ENCODE measurements at places on chromosomes 6 and 20. TPM values are rescaled to one million over a fixed set of nuclear protein-coding genes. Genes with fewer than 3 reads are reported as not detected.

TP53INP2 gene
- polyA plus RNA-seq = 10.6 TPM

ASIP gene
- polyA plus RNA-seq = 3.3 TPM

GRCh38 chr20:45957021-45957941, 14.7 kb downstream of the ZNF335 start:
- no peak for DNase-seq

DNA sequence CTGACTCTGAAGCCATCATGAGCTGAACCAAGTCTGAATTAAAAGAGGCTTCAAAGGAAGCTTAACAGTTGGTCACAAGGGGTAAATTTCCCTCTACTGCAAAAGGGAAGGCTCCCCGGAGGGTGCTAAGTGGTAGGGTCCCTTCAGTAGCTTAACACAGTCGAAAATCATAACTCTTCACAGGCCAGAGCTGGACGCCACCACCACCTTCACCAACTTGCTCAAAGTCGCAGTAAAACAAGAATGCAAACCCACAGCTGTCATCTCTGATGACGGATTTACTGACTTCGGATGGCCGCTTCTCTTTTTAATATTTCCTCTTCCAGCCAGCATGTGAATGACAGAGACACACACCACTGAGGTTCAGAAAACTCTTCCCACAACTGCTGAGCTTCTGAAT, 144.7 kb upstream of the FBXL4 start:
- no peak for DNase-seq

DEFB132 gene
- polyA plus RNA-seq = not detected

- no peak for DNase-seq
These were observed 15.0 kb downstream of the PREX1 start for GRCh38 chr20:48812600-48813445.

DNA sequence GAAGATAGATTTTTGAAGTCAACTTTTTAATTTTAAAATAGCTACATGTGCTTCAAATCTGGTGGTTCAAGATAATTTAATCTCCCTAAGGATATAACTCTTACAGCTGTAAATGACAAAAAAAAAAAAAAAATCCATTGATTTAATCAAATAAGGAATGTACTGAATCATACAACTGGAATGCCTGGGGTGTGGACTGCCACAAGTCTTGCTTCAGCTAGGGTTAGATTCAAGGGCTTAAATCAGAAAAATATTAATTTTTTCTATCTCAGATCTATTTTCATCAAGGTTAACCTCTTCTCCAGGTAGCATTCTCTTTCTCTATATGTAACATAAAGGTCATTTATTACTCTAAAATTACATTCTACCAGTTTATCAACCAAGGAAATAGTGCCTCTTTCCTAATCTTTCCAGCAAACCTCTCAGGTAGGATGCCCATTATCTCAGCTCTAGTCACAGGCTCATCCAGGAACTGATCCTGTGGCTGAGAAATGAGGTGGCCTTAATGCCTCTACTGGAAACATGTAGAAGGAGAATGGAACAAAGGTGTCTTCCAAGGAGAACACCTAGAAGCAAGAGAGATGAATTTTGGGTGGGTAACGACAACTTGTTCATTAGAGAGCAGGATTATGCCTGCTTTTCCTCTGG, 466.9 kb downstream of the CBLN4 start:
- no peak for DNase-seq

- DNase-seq = no peak
These were observed 11.5 kb downstream of the TREML4 start for GRCh38 chr6:41239467-41240159.

DNA sequence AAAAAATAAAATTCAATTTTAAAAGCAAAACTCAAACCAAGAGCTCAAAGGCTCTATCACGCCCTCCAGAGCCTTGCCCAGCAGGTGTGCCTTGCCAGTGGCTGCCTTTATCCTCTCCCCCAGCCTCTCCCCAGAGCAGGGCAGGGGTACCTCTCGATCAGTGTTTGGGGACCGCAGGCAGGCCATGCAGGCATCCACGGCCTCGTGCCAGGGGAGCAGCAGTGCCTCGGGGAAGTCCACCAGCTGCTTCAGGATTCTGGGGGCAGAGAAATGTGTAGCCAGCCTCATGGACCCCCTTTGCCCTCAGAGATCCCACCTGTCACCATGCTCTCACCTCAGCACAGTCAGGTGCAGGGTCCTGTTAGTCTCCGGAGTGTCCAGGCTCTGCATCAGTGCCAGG, 5.7 kb downstream of the CUL7 start:
- DNase-seq = no peak

ENPP5 gene
- polyA plus RNA-seq = 6.7 TPM

HSP90AB1 gene
- 422 TPM for polyA plus RNA-seq

DNA sequence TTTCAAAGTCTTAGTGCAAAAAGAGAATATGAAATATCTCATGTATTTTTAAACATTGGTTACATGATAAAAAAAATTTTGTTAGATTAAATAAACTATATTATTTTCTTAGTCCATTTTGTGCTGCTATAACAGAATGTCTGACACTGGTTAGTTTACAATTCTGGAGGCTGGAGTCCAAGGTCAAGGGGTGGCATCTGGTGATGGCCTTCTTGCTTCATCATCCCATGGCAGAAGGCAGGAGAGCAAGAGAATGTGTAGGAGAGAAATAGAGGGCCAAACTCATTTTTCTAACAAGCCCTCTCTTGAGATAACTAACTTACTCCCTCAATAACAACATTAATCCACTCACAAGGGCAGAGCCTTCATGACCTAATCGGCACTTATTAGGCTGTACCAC, 11.5 kb upstream of the MCUR1 start:
- DNase-seq = no peak

FRK gene
- polyA plus RNA-seq = 2.7 TPM

GRCh38 chr6:39328066-39328465, 5.6 kb upstream of the KCNK16 start:
- DNase-seq = no peak

GRCh38 chr6:160882006-160882405, 109.6 kb upstream of the MAP3K4 start:
- no peak for DNase-seq

DNA sequence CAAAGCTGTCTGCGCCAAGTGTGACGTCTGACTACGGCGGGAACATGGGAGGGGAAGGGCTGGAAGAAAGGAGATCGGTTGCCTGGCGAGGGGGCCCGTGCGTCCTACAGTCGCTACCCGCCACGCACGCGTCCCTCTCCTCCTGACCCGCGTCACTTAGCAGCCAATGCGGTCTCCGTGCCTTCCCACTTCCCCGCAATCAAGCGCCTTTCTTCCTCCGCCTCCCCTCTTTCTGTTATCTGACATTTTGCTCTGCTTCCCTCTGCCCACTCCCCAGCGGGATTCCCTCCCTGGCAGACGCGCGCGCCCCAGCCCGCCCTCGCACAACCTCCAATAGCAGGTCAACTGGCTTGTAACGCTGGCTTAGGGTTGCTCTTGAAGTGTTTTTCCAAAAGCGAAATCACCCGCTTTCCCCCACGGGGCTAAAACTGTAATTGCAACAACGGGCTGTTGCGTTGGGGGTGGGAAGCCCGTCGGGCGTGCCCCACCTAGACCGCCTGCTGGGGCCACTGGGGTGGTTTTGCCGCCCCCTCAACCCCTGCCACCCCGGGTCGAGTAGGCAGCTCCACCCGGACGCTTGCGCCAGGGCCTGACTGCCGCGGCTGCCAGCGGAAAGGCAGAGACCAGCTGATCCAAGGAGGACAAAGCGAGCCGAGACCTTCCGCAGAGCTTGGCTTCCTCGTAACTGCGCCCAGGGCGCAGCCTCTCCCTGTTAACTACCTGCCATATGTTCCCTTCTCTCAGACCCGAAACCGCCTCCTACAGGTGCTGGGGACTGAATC, 6.2 kb upstream of the SOX4 start:
- peak; percentile 75 for DNase-seq

- peak; percentile 43 for DNase-seq
These were observed 36.2 kb upstream of the CCDC167 start for GRCh38 chr6:37535759-37536490.

DNA sequence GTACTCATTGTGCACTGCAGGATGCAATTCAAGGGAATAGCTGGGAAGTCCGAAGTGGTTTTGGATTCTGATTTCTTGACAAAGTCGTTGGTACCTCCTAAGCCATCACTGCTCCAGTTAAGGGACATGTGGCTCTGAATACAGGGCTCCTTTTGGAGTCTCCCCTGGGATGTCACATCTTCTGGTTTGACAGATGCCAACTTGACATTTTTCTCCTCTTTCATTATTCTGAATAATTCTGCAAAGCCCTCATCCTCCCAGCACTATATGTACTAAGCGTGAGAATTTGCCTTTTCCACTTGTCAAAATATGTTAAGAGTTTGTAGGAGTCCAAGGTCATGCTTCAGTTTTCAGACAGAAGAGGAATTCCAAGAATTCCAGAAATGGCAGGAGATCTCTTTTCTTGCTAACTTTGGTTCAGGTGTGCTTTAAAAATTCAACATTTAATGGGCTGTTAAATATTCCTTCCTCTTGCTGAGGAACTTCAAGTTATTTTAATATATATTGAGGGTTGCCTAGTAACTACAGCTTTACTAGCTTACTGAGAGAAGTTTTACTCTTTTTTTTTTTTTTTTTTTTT, 38.7 kb downstream of the DOK5 start:
- no peak for DNase-seq

CCN5 gene
- not detected for polyA plus RNA-seq

GRCh38 chr20:36170542-36171215, 16.1 kb downstream of the EPB41L1 start:
- no peak for DNase-seq

GRCh38 chr20:5168651-5169396, 42.0 kb downstream of the CDS2 start:
- DNase-seq = peak; percentile 52

DNA sequence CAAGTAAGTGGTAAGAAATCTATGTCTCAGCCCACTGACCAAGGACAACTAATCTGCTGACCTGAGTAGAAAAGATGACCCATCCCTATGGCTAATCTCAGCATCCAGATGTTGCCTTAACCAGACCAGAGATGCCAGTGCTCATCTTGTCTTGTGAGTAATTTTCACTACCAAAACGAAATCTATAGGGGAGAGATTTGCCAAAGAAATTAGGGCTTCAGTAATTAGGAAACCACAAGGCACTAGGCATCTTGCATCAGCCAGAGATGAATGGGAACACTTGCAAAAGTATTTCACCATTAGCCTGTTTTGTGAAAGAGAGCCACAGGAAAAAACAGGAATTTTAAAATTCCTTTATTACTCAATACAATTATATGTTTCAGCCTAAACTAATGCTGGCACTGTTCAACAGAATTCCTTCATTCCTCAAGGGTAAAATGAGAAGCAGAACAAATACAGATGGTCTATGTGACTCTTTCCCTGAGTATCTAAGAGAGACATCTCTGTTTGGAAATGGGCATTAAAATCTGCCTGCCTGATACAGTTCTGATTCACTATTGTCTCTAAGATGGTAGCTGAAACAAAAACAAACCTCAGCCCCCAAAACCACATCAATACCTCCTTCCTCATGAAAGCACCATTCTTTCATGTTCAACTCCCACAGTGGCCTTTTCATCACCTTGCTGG, 87.8 kb downstream of the GMDS start:
- no peak for DNase-seq

DNA sequence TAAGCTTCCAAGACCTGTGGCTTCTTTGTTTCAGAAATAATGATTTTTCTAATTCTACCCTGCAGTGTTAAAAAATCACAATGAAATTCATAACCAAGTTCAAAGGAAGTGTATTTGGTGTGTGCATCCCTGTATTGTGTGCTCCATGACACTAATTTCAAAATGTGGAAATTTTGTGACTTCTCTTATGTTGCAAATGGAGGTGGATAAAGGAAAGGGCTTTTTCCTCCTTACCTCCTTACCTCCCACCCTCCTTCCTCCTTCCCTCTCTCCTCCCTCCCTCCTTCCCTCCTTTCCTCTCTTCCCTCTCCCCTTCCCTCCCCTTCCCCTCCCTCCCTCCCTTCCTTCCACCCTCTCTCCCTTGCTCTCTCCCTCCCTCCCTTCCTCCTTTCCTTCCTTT, 10.5 kb downstream of the CDH4 start:
- no peak for DNase-seq

- DNase-seq = no peak
These were observed 94.9 kb downstream of the CEBPB start for GRCh38 chr20:50285376-50286173.

DNA sequence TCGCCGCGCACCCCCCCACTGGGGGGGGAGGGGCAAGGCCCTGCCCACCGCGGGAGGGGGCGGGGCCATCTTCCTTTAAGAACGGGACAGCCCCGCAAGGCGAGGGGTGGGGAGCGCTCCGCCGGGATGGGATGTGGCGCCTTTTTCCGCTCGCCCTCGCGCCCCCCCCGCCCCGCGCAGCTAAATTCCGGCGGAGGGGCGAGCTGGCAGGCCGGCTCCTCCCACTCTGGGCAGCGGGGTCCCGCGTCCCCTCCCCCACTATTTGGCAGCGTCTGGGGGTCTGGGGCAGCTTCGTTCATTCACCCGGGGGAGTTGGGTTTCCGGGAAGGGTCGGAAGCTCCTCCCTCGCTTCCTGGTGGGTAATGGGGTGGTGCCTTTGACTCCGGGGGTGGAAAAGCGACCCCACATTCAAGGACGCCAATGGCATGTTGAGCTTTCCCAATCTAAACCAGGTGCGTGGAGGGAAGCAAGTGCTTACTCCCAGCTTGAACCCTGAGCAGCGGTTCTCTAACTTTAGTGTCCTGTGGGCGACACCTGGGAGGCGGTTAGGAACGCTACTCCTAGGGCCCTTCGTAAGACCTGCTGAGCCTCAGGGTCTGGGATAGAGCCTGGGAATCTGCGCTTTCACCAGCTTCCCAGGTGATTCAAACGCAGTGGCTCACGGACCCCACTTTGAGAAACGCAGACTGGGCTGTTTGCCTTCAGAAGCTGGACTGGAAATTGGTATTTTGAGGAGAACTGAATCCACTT, 927 bp downstream of the ASXL1 start:
- peak; percentile 94 for DNase-seq

GRCh38 chr6:15376900-15377487, 131.1 kb downstream of the JARID2 start:
- no peak for DNase-seq

Data from hepatocyte (in vitro differentiated cells).